ENCODE measurements at places on chromosomes 1 and 21. TPM values are rescaled to one million over a fixed set of nuclear protein-coding genes. Genes with fewer than 3 reads are reported as not detected.

Gene SLC45A1
- 4.3 TPM for total RNA-seq

Gene ZBED6
- total RNA-seq, result 27.6 TPM

Gene NIPAL3
- total RNA-seq, result 125 TPM

Gene PODN
- total RNA-seq, result 11.6 TPM

Gene RGS1
- total RNA-seq, result 43.0 TPM

Gene INSRR
- 3.0 TPM for total RNA-seq

Gene L1TD1
- 0.27 TPM for total RNA-seq

Gene SPRR5
- total RNA-seq, result not detected

Gene CFAP141
- not detected for total RNA-seq

- no peak for DNase-seq
Observed at GRCh38 chr1:27179379-27179778, 24.5 kb upstream of the SLC9A1 start.

- DNase-seq, result no peak
Observed at GRCh38 chr1:205587581-205587980, 44.2 kb downstream of the ELK4 start.

GRCh38 chr1:33984906-33985565 is 121.2 kb downstream of the HMGB4 start:
- no peak for DNase-seq

DNA sequence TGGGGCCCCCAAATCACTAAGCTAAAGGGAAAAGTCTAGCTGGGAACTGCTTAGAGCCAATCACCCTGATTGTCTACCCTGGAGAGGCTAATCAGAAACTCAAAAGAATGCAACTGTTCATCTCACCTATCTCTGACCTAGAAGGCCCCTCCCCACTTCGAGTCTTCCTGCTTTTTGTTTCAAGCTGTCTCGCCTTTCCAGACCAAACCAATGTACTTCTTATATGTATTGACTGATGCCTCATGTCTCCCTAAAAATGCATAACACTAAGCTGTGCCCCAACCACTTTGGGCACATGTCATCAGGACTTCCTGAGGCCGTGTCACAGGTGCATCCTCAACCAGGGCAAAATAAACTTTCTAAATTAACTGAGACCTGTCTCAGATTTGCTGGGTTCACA is 209.5 kb downstream of the APP start:
- no peak for DNase-seq

GRCh38 chr1:209319549-209319948 is 264.0 kb upstream of the CAMK1G start:
- DNase-seq, result no peak

DNA sequence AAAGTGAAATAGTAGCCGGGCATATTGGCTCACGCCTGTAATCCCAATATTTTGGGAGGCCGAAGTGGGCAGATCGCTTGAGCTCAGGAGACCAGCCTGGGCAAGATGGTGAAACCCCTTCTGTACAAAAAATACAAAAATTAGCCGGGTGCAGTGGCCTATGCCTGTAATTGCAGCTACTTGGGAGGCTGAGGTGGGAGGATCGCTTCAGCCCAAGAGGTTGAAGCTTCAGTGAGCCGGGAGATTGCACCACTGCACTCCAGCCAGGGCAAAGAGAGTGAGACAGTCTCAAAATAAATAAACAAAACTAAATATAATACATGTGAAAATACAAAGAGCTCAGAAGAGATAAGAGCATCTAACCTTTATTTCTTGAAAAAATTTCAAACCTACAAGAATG is 2.3 kb upstream of the MSTO1 start:
- DNase-seq, result no peak

- DNase-seq, result no peak
Observed at GRCh38 chr1:36879613-36880012, 154.7 kb downstream of the GRIK3 start.

GRCh38 chr21:46454634-46455390 is 3.9 kb upstream of the DIP2A start:
- no peak for DNase-seq

DNA sequence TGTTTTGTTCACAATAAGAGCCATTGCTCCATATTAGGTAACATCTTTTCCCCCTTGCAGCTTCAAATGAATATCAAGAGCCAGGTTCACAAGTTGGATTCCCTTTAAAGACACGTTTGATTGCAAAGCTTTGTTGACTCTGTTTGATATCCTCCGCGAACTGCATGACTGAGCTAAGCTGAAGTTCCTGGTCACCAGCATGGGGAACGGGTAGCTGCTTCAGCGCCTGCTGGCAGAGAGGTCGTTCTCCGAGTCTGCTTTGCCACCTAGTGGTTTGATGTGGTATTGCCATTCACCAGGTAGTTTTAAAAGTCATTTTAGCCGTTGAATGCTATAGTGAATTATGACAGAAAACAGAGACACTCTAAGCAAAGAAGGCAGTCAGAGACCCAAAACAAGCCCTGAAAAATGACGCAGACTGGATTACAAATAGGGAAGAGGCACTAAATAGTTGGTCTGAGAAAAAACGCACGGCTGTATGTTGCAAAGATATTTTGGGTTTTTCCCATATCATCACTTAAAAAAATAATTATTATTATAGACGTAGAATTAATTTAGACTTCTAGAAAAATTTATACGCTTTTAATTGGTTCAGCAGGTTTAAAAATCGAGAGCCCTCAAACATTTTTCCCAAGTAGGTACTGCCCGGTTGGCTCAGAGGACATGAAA is 193.5 kb upstream of the FMN2 start:
- peak; percentile 81 for DNase-seq

- DNase-seq, result no peak
Observed at GRCh38 chr1:79517470-79518224, 511.1 kb upstream of the ADGRL4 start.

DNA sequence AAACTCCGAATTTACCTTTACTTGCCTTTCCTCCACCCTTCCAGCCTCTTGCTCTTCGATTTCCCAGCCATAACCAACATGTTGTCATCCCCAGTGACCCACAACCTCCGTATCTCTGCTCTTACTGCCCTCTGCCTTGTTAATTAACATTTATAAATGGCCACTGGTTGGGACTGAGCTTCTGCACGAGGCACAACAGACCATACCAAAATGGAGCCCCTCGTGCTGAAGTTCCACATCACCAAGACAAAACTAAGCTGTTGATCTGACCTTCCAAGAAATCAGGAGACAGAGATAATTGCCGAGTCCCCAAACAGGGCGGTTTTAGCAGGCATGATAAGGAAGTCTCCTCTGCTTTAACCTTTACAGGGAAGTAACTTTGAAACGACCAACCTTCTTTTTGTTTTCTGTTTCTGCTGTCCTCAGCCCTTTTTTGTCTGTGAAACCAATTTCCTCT is 71.9 kb downstream of the NMNAT2 start:
- no peak for DNase-seq

DNA sequence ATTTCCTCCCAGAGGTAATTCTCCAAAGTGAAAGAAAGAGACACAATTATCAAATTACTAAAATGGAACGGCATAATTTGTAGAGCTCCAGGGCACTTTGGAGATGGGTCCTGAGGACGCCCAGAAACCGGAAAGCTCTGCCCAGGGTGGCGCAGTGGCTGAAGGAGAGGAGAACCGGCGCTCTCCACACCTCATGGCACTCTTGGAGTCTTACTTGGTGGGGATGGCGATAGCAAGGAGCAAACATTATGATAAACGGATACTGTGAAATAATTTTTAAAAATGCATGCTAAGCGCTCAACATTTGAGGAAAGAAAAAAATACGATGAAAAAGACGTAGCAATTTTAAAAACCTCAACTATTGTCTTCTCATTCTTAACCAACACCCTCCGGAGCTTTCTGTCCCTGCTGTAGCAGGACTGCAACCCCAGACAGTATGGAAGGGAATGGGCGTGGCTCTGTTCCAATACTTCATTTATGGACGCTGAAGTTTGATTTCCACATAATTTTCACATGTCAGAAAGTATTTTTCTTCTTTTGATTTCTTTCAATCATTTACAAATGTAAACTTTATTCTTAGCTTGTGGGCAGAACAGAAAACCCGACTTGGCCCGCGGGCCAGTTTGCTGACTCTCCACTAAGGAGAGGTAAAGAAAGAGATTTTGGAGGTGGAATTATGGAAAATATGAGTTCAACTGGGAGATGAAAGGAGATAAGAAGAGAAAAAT is 1.1 kb downstream of the S100A11 start:
- DNase-seq, result peak; percentile 49

GRCh38 chr1:241532864-241533263 is 686 bp downstream of the KMO start:
- DNase-seq, result no peak

DNA sequence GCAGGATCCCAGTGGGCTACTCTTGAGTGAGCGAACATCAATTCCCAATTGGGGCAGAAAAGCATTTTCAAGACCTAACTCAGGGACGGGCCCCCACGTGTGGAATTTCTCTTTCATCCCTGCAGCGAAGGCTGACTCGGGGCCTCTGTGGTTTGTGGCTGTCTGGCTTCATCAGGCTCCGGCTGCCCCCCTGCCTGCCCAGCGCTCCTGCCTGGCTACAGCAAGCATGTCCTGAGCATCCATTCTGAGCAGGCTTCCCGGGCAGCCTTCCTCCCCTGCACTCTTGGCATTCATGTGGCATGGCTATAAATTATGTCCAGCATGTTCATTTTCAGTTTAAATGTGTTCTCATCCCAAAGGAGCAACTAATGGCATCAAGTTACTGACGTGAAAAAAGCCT is 588.1 kb downstream of the KIF26B start:
- DNase-seq, result no peak

GRCh38 chr1:11611638-11612327 is 42.4 kb downstream of the FBXO2 start:
- DNase-seq, result no peak

GRCh38 chr1:70509996-70510876 is 99.2 kb downstream of the CTH start:
- DNase-seq, result no peak

DNA sequence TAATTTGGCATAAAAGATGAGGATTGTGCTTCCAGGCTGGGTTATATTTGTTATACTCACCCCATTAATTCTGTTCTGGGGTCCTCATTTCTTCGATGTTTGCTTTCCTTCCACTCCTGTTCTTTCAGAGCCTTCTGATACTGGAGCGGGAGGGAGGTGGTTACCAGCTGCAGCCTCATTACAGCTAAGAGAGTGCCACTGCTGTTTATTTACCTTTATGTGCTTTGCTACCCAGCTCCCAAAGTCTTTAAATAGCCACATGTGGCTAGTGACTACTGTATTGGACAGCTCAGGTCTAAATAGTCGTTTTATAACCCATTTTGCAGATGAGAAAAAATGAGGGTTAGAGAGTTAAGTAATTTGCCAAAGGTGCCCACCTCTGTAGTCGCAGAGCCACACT is 25.1 kb downstream of the PLEKHM2 start:
- DNase-seq, result no peak

- DNase-seq, result peak; percentile 22
Observed at GRCh38 chr1:174160109-174160473, 771 bp downstream of the RABGAP1L start.
